Upper lobe of left lung (tissue), 6 donors: ENCODE measurements at places on chromosomes 1 and 21. TPM values are rescaled to one million over a fixed set of nuclear protein-coding genes. Genes with fewer than 3 reads are reported as not detected.

DNA sequence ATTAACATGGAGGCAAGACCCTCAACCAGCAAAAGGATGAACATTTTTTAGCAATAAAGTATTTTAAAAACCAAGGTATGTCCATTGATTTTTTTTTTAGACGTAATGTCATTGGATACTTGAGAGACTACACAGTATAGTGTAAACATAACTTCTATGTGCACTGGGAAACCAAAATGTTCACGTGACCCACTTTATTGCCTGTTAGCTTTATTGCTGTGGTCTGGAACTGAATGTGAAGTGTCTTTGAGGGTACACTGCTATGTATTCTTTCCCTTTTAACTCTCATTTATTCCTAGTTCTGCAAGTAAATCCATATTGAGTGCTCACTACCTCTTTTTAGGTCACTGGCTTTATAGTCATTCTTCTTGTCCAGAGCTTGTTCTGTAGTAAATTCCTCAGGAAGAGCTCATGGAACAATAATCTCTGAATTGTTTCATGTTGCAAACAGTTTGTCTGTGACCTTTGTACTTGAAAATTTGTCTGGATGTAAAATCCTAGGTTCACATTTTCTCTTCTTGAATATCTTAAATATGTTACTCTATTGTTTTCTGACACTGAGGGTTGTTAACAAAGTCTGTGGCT lies 20.6 kb downstream of the ABCD3 start:
- DNase-seq = no peak
- H3K4me3 ChIP-seq = no peak overlapping the region
- no peak overlapping the region for H3K27ac ChIP-seq
- no peaks in the 10 kb centered on the region for H3K27me3 ChIP-seq
- no peaks in the 10 kb centered on the region for H3K4me1 ChIP-seq
- no peaks in the 10 kb centered on the region for H3K36me3 ChIP-seq

GRCh38 chr1:222225316-222225691 lies 322.6 kb downstream of the HHIPL2 start:
- H3K27ac ChIP-seq = no peak overlapping the region
- H3K27me3 ChIP-seq = no peaks in the 10 kb centered on the region
- DNase-seq = no peak
- no peak overlapping the region for H3K4me3 ChIP-seq

- H3K27me3 ChIP-seq = no peaks in the 10 kb centered on the region
- peak overlapping the region; percentile 90 for H3K27ac ChIP-seq
- H3K4me3 ChIP-seq = no peak overlapping the region
- peaks cover 10% of the 10 kb centered on the region for H3K4me1 ChIP-seq
- no peaks in the 10 kb centered on the region for H3K36me3 ChIP-seq
- no peak for DNase-seq
Observed at GRCh38 chr21:39096754-39097153, 86.5 kb downstream of the PSMG1 start.

GRCh38 chr1:29556657-29557056 lies 320.3 kb downstream of the PTPRU start:
- no peak overlapping the region for H3K4me3 ChIP-seq
- H3K27me3 ChIP-seq = no peaks in the 10 kb centered on the region

GRCh38 chr1:96187020-96187419 lies 534.6 kb upstream of the PTBP2 start:
- no peaks in the 10 kb centered on the region for H3K27me3 ChIP-seq
- DNase-seq = no peak
- H3K4me1 ChIP-seq = no peaks in the 10 kb centered on the region
- H3K4me3 ChIP-seq = no peak overlapping the region
- no peak overlapping the region for H3K27ac ChIP-seq

Gene TAS1R1
- total RNA-seq = not detected

Gene IFNLR1
- total RNA-seq = 15.5 TPM

Gene ALX3
- total RNA-seq = not detected

Gene C1QC
- 817 TPM for total RNA-seq
